ENCODE measurements at places on chromosomes 1 and 21.
A peak's percentile ranks its signal among the peaks of the same experiment; 100 is the strongest.

DNA sequence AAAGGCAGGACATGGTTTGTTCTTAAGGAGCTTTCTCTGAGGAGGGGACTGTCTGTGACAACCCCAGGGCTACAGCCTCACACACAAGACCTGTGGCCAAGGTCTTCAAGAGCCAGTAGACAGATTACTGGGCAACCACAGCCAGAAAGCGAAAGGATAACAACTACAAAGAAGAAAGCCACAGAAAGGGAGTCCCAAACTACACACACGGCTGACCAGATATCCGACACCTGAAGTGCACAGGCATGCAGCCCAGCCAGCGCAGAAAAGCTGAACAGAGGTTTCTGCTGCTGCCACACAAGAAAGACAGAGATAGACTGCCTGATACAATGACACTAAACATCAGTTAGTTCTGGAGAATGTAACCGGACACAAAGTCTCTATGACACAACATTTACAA lies 21.4 kb upstream of the NADK start:
- no peak for DNase-seq

DNA sequence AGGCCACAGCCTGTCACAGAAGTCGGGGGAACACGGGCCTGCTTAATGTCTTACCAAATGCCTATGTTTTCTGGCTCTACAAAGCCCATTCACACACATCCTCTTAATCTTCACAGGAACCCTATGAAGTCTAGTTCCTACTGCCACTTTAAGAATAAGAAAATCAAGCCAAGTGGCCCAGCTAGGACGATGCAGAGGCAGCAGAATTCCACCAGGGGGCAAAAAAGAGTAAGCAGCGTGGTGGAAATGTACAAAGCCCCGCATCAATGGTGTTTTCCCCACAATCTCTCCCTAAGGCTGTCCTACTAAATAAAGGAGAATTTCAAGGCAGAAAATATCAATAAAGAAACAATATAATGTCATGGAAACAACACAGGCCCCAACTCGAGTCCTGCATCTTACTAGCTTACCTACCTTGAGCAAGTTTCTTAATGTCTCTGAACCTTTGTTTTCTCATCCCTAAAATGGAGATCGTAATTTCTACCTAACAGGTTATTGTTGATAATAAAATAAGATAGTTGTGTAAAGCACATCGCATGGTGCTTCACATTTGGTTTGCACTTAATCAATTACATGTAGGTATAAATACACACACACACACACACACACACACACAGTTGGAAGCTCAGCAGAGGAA lies 21.4 kb downstream of the SEC16B start:
- peak; percentile 74 for DNase-seq

DNA sequence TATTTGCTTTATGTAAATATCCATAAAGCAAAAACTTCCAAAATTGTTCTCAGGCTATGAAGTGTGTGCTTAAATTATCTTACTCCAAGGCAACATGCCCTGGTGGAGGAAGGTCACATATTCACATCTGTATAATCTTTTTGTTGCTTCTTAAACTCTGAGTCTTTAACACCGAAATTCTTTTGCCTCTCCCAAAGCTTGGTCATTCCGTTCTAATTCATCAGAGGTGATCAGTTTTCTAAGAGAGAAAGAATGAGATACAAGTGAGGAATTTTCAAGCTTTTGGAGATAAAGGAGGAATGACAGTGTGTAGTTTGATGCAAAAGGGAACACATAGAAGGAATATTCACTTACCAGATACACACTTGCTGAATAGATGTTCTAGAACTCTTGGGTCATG lies 561.7 kb downstream of the LTN1 start:
- no peak for DNase-seq

GRCh38 chr1:59290193-59290949 lies 6.5 kb upstream of the FGGY start:
- peak; percentile 53 for DNase-seq

DNA sequence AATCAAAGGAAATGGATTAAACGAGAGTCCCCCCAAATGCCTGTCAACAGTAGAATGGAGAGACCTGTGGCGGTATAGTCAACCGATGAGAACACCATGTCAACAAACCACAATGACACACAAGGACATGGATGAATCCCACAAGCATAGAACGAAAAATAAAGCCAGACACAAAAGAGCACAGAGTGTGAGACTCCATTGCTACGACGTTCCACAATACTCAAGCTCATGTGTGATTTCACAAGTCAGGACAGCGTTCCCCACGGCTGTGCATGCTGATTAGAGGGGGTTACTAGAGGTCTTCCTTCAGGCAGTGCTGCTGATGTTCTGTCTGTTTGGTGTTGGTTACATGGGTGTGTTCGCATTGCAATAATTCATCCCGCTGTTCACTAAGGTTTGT lies 5.8 kb upstream of the PLA2G2D start:
- DNase-seq: no peak

- DNase-seq: no peak
Measured at GRCh38 chr1:153933955-153934354, 11.2 kb upstream of the GATAD2B start.

- DNase-seq: no peak
Measured at GRCh38 chr1:202834771-202835547, 24.2 kb downstream of the PCAT6 start.

DNA sequence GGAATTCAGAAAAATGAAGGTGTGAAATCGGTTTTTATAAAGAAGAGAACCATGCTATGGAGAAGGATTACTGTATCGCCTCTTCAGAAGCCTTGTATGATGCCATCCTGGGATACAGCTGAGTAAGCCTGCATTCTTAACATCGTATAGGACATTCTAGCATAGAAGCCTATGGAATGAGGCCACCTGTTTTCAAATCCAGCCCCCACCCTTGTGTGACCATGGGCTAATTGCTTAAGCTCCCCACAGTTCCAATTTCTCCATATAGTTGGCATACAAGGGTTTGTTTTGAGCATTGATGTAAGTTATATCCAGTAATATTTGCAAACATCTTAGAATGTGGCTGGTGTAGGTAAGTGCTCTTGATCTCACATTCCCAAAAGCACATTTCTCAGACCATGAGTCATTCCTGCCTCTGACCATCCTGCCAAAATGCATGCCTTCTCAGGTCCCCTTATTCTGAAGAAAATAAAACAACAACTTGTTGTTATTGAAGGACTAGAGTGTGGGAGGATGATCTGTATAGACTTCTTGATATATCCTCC lies 1.5 kb downstream of the OR14A2 start:
- DNase-seq: no peak

GRCh38 chr1:63403386-63403785 lies 36.0 kb downstream of the ALG6 start:
- DNase-seq: peak; percentile 26

DNA sequence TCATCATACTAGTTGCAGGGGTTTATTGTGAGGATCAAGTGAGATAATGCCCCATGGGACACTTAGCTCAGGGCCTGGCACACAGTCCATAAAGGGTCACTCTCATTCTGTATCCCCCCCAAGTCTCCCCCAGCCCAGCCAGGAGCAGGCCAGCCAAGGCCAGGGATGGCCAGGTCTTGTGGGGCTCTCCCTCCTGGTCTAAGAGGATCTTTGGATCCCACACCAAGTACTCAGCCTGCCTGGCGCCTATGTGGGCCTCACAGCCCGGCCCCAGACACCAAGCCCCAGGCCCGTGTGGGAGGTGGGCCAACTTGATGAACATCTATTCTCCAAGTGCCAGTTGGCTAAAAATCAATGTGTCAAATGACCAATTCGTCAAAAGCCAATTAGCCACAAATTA lies 117.8 kb downstream of the GLIS1 start:
- no peak for DNase-seq

DNA sequence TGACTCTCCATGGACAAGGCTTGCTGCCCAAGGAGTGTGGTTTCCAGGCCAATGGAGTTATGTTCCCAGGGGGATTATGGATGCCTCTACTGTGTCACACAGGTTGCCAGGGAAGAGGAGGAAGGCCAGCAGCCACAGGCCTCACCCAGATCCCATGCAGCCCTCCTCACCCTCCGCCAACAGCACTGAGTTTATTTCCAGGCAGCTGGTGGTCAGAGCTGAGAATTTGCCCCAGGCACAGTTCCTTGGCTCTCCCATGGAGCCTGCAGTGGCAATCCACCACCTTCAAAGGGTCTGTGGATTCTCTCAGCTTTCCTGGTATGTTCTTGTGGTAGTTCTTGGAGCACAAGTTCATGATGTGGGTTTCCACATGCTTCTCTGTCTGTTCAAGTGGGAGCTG lies 79.2 kb downstream of the NTNG1 start:
- DNase-seq: no peak

All from NCI-H510A treated with DMSO at 0.1 percent for 48 hours (cell line).